ENCODE measurements at places on chromosomes 11 and 22. TPM values are rescaled to one million over a fixed set of nuclear protein-coding genes. Genes with fewer than 3 reads are reported as not detected.

- DNase-seq: no peak
Observed at GRCh38 chr11:4464216-4465159, 15.4 kb downstream of the OR52K2 start.

Gene DDX17
- total RNA-seq: 391 TPM

DNA sequence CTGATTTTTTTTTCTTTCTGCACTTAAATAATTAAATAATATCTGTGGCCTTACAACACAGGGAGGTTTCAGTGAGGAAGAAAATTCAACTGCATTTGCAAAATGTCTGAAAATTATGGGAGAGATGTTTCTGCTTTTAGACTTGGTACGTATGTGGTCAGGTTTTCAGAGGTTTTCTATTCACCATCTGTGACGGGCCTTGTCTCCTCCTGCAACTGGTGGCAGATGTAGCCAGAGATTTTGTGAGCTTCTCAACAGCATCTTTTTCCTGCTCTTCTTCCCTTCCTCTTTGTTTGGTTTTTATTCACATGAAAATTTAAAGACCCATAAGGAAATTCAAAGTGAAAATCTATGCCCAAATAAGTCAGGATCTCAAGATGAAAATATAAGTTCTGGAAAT lies 38.3 kb downstream of the ZBTB16 start:
- no peak for DNase-seq

DNA sequence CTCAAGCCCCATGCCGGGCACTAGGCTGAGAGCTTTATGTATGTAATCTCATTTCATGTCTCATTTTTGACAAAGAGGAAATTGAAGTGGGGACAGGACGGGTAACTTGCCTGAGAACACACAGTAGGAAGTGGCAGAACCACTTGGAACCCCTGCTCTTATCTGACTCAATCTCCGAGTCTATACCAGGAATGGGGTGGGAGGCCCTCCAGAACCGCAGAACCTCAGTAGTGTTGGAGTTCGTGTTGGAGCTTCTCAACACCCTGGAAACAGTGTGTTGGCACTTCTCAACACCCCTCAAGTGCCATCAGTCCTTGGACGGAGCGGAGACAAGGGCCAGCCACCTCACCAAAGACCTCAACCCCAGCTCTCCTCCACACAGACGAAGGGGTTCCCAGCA lies 38.8 kb upstream of the POLA2 start:
- DNase-seq: no peak

Gene TIGD3
- total RNA-seq: 1.6 TPM

Gene ASCL2
- 0.23 TPM for total RNA-seq

- DNase-seq: no peak
Observed at GRCh38 chr11:75663808-75664207, 5.0 kb downstream of the MAP6 start.

Gene OR5L2
- not detected for total RNA-seq

DNA sequence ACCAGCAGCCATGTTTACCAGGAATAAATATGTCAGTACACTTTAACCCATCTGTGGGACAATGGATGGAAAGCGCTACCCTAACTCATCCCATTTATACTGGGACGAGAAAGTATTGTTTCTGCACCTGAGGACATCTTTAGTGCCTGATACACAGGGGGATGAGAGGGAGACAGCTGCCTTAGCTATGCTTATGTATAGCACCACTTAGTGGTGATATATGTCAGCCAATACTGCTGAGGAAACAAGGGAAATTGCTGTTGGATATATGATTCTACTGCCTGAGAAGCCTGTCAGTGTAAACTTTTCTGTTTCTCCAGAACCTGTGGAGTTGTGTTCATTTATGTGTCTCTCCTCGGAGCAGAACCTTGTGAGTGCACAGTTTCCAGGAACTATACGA lies 13.3 kb upstream of the CEP295 start:
- no peak for DNase-seq

All from activated T-helper 2 cell treated with anti-CD3 and anti-CD28 coated beads, Interferon-gamma antibody, Interleukin-2, Interleukin-4, amounts not matched to agents 10 μg/mL and 5 μg/mL and 100 μg/mL, durations not matched to agents 14 hours and 24 hours and 36 hours (primary cell).